Ovary (tissue), 10 donors: ENCODE measurements at places on chromosomes 7 and 10.

GRCh38 chr7:150992051-150992640 is 1.3 kb downstream of the NOS3 start:
- DNase-seq, result no peak

DNA sequence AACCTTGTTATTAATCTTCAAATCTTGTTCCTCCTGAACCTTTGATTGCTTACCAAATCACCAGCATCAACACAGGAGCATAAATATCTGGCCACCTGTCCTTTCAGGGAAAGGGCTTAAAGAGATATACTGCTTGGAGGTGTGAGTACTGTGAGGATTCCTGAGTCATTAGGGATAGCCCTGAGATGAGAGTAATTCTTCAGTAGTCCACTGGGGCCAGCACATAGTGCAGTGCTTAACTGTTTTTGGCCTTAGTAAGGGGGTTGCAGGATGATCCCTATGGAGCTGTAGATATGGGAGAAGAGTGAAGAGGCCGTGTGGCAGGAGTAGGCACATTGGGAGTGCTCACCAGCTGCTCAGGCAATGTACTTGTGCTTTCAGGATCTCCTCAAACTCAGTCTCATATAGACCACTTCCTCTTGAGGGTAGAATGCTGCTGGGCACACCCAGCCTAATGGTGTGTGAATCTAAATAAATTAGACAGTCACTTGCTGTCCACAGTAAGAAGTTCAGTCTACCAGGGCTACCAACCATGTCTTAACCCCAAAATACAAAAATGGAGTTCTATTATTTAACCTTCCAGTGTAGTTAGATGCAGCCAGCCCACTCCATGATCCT is 26.5 kb upstream of the GPR141 start:
- DNase-seq, result no peak

GRCh38 chr10:125967533-125967932 is 71.2 kb downstream of the FANK1 start:
- no peak for DNase-seq

DNA sequence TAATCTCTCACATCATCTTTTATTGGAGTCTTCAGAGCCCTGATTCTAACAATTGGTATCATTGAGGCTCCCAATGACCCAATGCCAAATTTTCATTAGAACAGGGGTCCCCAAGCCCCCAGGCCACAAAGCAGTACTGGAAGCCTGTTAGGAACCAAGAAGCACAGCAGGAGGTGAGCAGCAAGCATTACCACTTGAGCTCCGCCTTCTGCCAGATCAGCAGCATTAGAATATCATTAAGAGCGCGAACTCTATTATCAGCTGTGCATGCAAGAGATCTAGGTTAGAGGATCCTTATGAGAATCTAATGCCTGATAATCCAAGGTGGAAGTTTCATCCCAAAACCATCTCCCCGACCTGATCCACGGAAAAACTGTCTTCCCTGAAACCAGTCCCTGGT is 23.1 kb downstream of the KIF5B start:
- DNase-seq, result no peak

GRCh38 chr10:61050120-61050745 is 106.2 kb upstream of the RHOBTB1 start:
- no peak for DNase-seq

DNA sequence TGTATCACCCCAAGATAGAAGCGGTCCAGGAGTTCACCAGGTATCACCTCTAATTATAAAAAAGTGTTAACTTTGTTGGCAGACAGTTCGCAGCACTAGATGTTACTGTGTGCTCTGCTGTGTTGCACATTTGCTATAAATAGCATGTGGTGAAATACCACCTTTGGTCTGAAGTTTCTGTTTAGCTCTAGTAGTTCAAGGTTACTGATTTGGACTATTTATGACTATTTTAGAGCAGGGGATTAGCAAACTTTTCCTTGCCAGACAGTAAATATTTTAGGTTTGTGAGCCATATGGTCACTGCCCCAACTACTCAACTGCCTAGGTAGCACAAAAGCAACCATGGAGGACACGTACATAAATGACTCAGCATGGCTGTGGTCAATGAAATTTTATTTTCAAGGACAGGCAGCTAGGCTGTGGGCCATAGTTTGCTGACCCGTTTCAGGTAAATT is 16.5 kb downstream of the DENND10 start:
- DNase-seq, result no peak

- no peak for DNase-seq
These were observed 11.3 kb downstream of the JAKMIP3 start for GRCh38 chr10:132077091-132077490.

- DNase-seq, result peak; percentile 72
These were observed 22.6 kb upstream of the INPP5A start for GRCh38 chr10:132514821-132515520.

DNA sequence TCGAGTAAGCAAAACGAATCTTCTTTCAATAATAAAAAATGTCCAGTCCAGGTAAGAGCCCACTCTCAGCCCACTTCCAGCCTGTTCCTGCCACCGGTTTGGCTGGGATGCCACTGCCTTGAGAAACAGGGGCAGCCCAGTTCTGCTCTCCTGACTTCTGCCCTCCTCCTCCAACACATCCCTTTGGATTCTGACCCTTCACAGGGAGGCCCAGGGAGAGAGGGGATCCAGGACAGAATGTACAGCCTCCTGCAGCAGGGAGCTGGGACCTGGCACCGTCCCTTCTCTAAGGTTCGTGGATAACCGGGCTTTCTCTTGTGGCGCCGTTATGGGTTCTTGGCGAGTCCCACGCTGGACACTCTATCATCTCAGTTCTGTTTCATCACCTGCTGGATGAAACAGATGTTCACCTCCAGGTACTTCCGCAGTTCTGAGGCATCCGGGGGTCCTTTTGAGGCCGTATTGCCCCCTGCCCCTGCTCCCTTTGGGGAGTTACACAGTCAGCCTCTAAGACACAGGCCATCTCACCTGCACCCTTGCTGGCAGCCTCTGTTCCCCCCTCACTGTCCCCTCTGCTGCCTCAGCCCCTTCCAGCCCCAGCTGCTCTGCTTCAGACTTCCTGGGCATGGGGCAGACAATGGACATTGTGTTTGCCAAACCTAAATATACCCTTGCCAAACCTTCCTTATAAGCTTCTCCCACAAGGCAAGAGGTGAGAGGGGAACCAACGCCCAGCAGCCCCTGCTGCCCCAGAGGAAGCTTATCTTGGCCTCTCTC is 203.8 kb upstream of the ZMIZ1 start:
- no peak for DNase-seq

DNA sequence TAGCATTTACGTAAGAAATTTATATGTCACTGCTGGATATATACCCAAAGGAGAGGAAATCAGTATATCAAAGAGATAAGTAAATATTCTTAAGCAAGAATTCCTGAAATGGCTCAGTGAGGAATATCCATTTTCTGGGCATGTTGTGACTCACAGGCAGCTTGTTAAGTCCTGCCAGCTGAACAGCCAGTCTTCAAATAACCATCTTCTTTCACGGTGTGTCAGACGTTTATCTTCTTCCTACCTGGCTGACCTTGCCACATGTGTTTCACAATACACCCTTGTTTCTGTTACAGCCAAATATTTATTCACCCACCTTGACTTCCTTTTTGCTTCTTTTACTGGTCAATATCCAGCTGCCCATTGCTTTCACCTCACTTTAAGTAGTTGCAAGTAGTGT is 648.1 kb downstream of the ANKRD7 start:
- DNase-seq, result no peak

DNA sequence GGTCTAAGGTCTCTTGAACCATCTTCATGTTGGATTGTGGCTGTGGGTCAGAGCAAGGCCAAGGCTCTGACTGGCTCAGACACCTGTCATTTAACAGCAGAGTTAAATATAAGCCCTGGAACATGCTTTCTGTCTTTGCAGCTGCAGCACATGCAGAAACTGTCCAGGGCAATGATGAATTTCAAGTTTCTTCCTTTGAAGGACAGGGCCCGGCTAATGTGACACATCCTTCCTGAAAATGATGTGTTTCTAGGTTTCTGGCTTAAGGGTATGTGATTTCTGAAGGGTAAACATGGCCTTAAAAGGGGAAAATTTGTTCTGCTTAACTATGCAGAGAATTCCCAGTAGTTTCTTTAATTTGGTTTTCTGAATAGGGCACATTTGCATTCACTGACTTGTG is 34.0 kb upstream of the SLC35B4 start:
- DNase-seq, result no peak

GRCh38 chr7:35253460-35253709 is 515 bp downstream of the TBX20 start:
- no peak for DNase-seq

GRCh38 chr7:38220452-38220851 is 42.4 kb downstream of the STARD3NL start:
- DNase-seq, result no peak

DNA sequence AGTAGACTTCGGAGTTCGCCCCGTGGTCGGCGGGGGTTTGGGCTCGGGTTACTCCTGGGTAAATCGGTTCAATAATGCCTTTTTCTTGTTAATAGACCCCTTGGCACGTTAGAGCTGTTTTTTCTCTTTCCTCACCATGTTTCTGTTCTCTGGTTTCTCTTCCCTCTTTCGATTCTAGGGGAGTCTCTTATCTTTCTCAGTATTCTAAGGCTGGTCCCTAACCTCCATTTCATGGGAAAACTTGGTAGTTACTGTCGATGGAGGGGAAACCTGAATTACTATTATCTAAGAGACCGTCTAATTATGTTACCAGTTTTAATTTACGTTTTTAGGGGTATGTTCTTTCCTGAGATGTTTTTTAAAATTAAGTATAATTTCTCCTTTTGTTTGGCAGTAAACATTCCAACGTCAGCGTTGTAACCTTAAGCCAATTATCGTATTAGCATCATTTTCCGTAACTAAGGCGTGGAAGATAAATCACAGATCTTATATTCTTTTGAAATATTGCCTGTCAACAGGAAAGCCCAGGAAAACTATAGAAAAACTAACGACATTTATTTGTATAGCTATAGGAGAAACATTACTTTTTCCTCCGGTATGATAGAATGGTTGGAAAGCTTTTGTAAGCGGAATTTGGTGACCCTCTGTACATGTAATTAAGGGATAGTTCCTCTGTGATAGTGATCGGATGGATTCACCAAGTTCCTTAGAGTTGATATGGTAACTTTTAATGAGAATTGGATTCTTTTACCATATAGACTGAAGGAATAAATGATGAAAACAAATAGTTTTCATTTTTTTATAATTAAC is 847 bp downstream of the BTAF1 start:
- DNase-seq, result no peak

- DNase-seq, result no peak
These were observed 1.3 kb upstream of the PPRC1 start for GRCh38 chr10:102131286-102132170.

GRCh38 chr7:158751751-158752150 is 47.1 kb upstream of the NCAPG2 start:
- no peak for DNase-seq

DNA sequence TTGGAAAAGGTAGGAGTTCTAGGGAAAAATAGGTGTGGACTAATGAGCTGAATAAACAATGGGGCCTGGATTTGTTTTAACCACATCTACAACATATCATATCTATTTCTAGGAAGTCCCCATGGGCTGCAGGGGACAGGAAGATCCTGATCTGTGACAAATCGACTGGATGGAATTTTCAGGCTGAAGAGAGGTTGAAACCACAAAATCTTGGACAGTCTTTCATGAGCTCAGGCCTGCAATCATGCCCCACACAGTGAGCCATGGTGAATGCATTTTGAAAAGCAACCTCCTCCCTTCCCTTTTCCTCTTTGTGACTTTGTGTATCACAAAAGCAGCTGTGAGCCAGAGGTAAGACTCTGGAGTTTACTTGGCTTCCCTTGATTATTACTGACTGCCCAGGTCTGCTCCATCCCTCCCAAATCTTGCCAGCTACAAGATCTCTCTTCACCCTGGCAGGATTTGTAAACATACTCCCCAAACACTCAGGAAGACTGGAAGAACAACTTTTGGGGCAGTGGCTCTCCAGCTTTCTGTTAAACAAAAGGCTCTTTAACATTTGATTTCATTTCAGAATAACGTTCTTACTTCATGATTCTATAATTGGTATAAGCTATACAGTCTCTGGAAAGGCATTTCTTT is 66.4 kb downstream of the ASAH2B start:
- no peak for DNase-seq

DNA sequence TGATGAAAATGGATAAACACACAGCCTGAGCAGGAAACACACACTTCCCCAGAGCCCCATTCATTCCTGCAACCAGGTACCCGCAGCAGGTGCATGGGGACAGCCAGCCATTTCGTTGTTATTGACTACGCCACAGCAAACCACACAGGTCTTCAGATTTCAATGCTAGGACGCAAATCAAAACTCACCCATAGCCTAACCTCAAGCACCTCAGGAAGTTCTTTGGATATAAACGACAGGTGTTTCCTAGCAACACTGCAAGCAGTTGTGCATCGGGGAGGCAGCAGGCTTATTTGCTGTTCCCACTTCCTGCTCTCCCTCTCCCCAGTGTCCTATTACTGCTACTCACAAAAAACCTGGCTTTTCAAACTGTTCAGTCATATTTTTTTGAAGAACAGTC is 176.5 kb upstream of the FRMD4A start:
- DNase-seq, result no peak

DNA sequence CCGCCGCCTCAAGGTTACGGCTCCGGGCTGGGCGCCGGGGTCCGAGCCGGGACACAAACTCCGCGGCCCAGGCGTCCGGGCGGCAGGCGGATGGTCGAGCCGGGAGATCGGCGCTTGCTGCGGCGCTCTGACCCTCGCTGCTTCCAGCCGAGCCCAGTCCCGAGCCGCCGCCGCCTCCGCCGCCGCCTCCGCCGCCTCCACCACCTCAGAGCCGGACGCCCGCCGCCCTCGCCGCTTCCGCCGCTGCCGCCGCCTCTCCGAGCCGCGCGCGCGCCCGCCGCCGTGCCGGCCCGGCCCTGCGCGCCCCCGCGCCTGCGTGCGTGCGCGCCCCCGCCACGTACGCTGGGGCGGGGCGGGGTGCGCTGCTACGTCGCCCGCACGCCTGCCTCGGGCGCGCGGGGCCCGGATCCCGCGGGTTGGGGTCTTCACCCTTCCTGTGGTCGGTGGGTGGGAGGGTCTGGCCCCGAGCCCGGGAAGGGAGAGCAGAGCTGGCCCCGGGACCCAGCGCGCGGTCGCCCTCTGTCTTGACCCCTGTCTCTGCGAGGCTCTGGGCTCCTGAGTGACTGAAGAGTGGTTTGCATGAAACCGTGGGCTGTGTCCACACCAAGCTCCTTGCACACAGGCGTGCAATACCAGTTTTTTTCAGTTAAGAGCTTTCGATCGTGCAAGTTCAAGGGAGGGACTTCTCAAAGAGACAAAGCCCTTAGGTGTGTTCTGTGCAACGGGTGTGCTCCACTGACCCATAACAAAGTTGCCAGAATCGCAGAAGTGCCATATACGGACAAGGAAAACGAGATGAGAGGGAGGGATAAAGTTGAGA is at the start of gene SMURF1:
Gene SMURF1, minus strand, starts transcription at position 256 of the 820 bp plus-strand sequence. CDS start 328 bp downstream, outside the sequence.
- peak; percentile 77 for DNase-seq
